ENCODE measurements at places on chromosomes 2 and 18.

GRCh38 chr2:6685447-6685846 is 180.3 kb downstream of the CMPK2 start:
- no peak for DNase-seq

DNA sequence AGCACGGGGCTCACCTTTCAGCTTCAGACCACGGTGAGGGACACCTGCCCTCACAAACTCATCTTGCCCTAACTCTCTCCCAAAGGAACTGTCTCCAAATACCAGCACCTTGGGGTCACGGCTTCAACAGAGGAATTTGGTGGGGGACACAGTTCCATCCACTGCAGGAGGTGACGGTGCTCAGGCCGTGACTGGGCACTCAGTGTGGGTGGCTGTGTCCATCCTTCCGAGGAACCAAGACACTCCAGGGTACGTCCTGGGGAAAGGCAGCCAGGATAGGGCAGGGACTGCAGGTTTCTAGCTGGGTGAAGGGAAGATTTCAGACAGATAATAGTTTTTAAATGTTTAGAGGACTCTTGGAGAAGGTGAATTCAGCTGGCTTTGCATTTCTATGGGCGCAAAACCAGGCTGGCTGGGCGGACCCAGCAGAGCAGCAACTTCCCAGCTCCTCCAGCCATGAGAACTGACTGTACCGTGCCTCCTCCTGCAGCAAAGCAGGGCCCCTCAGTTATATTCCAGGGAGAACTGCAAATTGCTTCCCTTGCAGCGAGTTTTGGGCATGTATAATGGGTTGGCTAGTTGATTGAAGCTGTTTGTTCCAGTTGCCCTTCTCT is 23.9 kb upstream of the ALLC start:
- DNase-seq = no peak

DNA sequence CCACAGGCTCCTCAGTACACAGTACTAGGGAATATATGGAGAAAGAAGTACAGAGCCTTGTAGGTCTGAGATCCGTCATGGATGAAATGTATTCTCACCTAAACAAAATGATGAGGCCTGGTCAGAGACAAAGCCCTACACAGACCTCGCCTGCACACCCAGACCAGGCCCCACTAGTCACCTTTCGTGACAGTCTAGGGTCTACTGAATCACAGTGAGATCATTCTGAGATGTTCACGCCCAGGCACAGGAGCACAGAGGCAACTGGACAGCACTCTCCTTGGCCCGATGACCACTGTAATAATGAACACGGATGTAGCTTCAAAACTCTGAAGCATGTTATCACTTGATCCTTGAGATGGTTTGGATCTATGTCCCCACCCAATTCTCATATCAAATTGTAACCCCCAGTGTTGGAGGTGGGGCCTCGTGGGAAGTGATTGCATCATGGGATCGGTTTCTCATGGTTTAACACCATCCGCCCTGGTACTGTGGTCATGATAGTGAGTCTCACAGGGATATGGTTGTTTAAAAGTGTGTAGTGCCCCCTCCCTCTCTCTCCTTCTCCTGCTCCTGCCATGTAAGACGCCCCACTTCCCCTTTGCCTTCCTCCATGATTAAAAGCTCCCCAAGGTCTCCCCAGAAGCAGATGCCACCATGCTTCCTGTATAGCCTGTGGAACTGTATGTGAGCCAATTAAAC is 15.1 kb downstream of the DOCK10 start:
- no peak for DNase-seq

GRCh38 chr2:140639628-140640027 is 1491.2 kb downstream of the LRP1B start:
- no peak for DNase-seq

- no peak for DNase-seq
Observed at GRCh38 chr2:99886418-99886817, 256.0 kb downstream of the AFF3 start.

DNA sequence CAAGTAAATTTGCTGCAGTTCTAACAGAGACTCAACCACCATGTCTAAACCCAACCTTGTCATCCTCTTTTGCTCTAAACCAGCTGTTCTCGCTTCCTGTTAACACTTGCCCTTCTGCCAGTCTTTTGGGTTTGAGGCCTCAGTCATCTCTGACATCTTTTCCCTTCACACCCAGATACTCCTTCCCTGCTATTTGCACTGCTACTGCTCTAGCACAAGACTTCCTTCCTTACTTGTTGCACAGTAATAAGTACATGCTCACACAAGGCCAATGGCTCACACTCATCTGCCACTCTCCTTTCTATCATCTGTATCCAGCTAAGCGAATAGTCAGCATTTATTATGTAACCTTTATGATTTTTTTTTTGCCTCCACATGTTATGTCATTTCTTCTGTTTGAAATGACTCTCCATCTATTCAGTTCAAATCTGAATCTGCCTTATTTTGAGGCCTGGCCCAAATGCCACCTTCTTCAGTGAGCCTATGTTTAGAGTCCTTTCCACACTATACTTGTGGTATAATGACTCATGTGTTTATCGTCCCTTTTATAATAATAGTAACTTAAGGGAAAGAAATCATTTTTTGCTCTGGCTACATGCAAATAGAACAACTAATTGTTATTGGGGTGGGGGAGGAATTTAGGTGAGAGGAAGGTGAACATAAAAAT is 22.5 kb upstream of the CDKL4 start:
- DNase-seq = no peak

DNA sequence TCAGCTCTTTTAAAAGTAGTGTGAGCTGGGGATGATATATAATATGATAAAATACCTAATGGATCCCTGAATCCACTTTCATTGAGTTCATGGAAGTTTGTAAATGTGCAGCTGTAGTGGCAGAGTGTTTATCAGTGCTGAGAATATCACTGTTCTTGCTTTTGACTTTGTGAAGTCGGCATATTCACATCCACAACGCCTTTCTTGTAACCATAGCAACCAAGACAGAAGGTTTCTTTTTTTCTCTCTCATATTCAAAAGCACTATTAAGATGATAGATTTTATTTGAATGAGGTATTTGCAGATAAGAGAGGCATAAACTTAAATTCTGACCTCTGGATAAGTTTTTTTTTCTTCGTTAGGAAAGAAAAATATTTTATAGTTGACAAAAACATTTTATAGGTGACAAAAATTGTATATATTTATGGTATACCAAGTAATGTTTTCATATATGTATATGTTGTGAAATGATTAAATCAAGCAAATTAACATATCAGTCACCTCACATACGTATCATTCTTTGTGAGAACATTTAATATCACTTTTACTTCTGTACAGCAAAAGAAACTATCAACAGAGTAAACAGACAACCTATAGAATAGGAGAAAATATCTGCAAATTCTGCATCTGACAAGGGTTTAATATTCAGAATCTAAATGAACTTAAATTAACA is 130.0 kb downstream of the PLCL1 start:
- no peak for DNase-seq

DNA sequence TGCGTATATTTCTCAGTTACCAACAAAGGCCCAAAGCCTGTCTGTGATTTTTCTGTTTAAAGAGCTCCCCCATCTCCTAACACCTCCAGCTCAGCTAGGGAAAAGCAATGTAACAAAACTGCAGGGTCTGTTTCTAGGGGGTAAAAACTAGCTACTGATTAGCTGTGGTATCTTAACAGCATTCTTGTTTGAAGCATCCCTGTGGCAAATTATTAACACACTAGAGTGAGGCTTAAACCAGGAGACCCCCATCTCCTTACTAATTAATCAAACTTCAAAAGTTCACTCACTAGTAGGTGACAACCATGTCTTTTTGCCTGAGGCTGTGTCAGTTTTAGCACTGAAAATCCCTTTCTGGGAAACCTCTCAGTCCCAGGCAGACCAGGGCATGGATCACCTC is 186.2 kb upstream of the PARD3B start:
- DNase-seq = no peak

DNA sequence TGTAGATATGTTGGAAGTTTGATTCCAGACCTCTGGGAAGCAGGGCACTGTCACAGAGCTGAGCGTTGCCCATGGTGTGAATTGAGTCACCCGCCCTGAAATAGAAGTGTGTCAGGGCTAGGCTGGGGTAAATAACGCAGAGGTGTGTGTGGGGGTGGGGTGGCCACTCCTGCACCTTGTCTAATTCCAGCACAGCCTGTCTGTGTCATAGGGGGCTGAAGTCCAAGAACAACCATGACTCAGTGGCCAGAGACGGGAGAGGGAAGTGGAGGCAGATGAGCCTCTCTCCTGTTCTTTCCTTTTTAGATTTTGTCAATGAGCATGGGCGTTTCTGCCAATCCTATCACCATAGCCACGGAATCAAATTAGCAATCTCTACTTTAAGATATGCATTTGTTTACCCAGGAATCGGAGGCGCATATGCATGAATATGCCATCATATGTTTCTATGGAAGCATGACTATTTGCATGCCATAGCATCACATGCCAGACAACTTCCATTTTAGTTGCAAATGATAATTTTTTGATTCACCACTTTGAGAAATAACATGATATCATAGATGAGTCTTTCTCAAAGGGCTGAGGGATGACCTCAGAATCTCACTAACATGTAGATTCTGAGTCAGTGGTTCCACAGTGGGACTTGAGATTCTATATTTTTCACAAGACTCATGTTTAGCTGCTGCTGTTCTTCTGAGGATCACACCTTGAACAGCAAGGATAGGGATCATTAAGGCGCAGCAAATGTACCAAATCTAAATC is 852.9 kb downstream of the DCDC2C start:
- no peak for DNase-seq

DNA sequence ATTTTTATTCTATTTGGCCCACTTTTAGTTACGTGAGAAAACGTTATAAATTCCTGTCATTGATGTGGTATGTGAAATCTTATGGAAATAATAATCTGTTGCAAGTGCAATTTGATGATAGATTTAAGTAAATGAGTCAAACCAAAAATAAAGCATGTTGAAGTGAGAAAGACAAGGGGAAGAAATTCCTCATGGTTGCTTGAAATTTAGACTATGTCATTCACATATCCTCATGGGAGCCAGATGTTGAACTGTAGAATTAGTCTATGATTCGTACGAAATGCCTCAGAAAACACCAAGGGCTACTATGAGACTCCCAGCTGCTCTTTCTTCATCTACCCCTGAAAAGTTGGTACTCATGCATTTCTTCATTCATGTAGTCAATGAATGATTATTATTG is 55.7 kb downstream of the KLHL14 start:
- DNase-seq = no peak

DNA sequence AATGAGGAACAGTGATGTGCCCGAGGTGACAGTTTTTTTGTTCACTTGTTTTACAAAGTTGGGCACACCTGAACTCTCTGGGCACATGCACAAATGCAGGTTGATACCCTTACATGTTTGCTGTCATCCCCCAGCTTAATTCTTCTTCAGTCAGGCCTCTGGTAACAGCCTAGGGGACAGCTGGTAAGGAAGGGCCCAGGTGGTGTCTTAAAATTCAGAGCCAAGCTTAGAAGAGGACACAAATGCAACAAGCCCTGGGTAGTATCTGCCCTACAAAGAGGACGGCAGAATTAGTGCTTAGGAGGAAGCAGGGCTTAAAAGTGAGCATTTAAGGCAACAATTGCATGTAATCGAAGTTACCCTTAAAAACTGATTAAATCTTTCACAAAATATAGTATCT is 171.9 kb upstream of the ACAA2 start:
- DNase-seq = no peak

DNA sequence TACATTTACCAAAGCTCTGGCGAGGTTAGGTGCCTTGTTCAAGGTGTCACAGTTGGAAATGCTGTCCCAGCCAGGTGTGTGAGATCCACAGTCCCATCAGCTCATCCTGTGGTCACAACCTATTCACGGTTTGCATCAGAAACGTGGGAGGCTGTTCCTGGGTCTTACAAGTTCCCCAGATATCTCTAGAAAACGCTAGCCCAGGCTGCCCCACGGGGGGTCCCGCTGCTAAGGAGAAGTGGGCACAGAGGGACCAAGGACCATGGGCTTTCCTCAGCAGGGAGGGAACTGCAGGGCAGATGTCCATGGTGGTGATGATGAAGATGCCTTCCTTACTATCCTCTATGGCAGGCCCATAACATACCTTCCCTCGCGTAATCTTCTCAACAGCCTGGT is 649 bp downstream of the FECH start:
- no peak for DNase-seq

- no peak for DNase-seq
Observed at GRCh38 chr2:112251271-112251670, 3.6 kb downstream of the ZC3H8 start.

DNA sequence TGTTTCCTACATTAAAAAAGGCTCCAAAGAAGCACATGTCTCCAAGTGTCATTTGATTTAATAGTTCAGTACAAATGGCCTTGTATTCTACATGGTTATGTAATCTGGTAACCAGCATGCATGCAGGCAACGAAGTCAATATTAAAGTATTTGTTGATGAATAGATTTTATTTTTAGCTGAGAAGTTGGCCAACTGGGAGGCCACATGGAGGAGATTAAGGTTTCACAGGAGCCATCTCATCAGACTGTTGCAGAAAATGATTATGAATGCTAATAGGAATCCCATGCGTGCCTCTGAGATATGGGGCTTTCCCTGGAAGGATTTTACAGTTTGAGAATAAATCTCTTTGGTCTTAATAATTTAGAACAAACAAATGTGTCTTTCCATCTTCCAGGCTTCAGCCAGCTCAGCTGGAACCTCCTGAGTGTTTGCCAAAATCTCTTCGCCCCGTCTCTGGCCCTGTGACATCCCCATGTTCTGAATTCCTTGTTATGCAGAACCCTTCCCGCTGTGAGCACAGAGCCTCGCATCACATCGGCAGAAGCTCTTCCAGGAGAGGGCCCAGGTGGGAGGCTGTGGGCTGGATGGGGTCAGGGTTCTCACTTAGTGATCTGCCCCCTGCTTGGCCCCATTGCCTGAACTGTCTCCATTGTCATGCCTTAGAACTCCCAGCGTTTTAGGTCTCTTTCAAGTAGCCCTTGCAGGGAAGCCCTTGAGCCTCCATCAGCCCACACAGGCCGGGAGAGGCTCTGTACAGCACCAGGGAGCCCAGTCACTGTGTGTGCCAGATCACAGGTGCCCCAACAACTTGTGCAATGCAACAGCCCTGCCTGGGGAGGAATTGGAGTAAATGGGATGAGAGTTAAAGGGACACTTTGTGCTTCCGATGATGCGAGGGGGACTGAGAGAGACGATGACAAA is 190.5 kb upstream of the TWIST2 start:
- no peak for DNase-seq

- DNase-seq = no peak
Observed at GRCh38 chr18:60543646-60544045, 171.1 kb upstream of the MC4R start.
